ENCODE measurements at places on chromosomes 11 and 22.

DNA sequence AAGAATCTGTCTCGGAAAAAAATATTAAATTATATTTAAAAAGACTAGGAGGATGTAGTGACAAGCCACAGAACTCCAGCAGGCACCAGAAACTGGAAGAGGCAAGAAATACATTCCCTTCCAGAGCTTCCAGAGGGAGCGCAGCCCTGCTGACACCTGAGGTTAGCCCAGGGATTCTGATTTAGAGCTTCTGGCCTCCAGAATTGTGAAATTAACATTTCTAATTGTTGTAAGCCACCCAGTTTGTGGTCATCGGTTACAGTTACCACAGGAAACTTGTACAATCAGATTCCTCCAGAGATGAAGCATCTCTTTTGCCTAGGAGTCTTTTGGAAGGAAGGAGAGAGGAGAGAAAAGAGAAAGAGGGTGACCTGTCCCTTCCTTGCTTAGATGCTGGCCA lies 6.4 kb upstream of the UBASH3B start:
- no peaks in the 10 kb centered on the region for H3K36me3 ChIP-seq
- H3K27ac ChIP-seq = no peak overlapping the region
- H3K27me3 ChIP-seq = no peaks in the 10 kb centered on the region
- no peaks in the 10 kb centered on the region for H3K4me1 ChIP-seq

DNA sequence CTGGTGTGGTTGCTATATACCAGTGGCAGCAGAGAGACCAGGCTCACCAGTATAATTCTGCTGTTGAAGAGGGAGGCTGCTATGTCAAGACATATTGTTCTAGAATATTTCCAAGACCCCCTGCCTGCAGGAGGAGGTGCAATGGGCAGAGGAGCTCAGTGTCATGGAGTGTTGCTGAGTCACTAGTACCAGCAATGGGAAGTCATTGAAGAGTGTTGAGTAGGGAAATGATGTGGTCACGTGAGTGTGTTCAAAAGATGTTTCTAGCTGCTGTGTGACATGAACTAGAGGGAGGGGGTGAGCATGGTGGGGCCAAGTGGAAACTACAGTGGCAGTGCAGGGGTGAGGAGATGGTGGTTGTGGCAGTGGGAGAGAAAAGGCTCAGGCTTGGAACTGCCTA lies 76.3 kb upstream of the BIRC3 start:
- no peak overlapping the region for H3K4me3 ChIP-seq
- no peaks in the 10 kb centered on the region for H3K27me3 ChIP-seq
- H3K36me3 ChIP-seq = no peaks in the 10 kb centered on the region
- peaks cover 1% of the 10 kb centered on the region for H3K4me1 ChIP-seq
- no peak overlapping the region for H3K27ac ChIP-seq

- no peak overlapping the region for H3K4me3 ChIP-seq
- H3K27ac ChIP-seq = no peak overlapping the region
- H3K36me3 ChIP-seq = no peaks in the 10 kb centered on the region
- peaks cover 2% of the 10 kb centered on the region for H3K4me1 ChIP-seq
- DNase-seq = no peak
- H3K27me3 ChIP-seq = no peaks in the 10 kb centered on the region
Measured at GRCh38 chr11:131481303-131481702, 110.9 kb downstream of the NTM start.

DNA sequence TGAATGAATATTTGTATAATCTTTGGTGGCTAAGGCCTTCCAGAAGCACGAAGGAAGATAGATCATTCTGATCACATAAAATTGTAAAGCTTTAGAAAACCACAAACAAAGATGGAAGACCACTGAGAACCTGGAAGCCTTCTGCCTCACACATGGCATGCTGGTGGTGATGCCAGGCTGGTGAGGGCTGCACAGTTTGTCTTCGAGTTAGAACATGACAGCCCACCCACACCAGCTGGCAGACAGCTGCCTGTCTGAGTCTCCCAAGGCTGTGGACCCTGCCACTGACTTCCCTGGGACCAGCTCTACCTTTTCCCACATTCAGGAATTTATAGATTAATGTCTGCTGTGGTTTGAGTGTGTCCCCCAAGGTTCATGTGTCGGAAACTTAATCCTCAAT lies 48.8 kb upstream of the B3GAT1 start:
- no peaks in the 10 kb centered on the region for H3K4me1 ChIP-seq
- H3K27me3 ChIP-seq = no peaks in the 10 kb centered on the region
- no peak overlapping the region for H3K27ac ChIP-seq

GRCh38 chr11:89490981-89491690 lies at the start of gene NOX4:
NOX4 (minus strand) TSS chr11:89491375; CDS start chr11:89491246, 129 bp downstream.
- peak within 1 kb of the TSS; percentile 56 for H3K4me3 ChIP-seq
- no peaks in the 10 kb centered on the region for H3K27me3 ChIP-seq
- H3K4me1 ChIP-seq = peaks cover 3% of the 10 kb centered on the region
- H3K36me3 ChIP-seq = no peaks in the 10 kb centered on the region
- DNase-seq = no peak
- H3K27ac ChIP-seq = no peak within 1 kb of the TSS

DNA sequence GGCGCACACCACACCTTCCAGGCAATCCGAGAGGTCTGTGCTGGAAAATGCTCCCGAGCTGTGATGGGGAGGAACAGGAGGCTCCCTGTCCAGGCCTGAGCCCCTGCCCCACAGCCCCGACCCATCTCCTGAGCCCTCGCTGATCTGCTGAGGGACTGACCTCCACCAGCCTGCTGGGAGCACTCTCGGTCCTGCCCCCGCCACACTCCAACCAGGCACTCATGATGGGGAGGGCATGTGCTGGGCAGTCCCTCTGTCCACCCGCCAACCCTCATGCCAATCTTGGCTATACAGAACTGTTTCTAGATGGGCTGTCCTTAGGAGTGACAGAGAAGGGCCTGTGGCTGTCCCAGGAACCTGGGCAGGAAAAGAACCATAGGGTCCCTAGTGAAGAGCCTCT lies 70.8 kb downstream of the TRMU start:
- no peaks in the 10 kb centered on the region for H3K27me3 ChIP-seq
- H3K36me3 ChIP-seq = peaks cover under 1% of the 10 kb centered on the region
- DNase-seq = no peak
- H3K4me1 ChIP-seq = no peaks in the 10 kb centered on the region
- no peak overlapping the region for H3K4me3 ChIP-seq
- no peak overlapping the region for H3K27ac ChIP-seq

DNA sequence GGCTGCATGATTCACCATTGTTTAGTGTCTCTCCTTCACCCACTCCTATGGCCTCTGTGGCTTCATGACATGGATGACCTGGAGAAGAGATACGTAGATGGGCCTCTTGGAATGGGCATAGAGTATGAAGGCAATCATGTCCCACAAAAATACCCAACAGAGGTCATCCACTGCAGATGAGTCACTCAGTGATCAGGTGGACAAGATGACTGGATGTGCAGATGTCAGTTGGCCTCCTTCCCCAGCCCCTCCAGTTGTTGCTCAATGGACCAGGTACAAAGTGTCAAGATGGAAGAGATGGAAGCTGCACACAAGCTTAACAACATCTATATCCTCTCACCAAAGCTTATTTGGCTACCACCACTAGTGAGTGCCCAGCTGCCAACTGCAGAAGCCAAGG lies 41.0 kb upstream of the CLPB start:
- no peak for DNase-seq
- no peak overlapping the region for H3K27ac ChIP-seq
- no peaks in the 10 kb centered on the region for H3K27me3 ChIP-seq
- no peak overlapping the region for H3K4me3 ChIP-seq

DNA sequence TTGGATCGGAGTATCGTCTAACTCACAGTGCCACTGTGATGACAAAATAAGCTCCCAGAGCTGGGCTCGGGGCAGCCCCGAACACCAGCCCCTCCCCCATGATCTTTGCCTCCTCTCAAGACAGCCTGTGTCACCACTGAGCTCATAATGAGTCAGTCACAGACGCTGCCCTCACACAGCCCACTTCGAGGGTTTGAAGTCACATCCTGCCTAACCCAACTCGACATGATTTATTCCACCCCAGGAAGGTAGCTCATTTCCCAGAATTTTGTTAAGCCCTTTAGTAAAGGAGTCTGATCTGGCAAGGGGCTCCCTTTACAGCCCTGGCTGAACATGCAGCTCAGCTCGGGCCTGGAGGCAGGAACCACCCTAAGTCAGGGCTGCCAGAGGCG lies 22.8 kb downstream of the MYH9 start:
- DNase-seq = no peak
- no peaks in the 10 kb centered on the region for H3K36me3 ChIP-seq
- H3K27ac ChIP-seq = no peak overlapping the region
- H3K4me3 ChIP-seq = no peak overlapping the region
- H3K4me1 ChIP-seq = peaks cover 29% of the 10 kb centered on the region

DNA sequence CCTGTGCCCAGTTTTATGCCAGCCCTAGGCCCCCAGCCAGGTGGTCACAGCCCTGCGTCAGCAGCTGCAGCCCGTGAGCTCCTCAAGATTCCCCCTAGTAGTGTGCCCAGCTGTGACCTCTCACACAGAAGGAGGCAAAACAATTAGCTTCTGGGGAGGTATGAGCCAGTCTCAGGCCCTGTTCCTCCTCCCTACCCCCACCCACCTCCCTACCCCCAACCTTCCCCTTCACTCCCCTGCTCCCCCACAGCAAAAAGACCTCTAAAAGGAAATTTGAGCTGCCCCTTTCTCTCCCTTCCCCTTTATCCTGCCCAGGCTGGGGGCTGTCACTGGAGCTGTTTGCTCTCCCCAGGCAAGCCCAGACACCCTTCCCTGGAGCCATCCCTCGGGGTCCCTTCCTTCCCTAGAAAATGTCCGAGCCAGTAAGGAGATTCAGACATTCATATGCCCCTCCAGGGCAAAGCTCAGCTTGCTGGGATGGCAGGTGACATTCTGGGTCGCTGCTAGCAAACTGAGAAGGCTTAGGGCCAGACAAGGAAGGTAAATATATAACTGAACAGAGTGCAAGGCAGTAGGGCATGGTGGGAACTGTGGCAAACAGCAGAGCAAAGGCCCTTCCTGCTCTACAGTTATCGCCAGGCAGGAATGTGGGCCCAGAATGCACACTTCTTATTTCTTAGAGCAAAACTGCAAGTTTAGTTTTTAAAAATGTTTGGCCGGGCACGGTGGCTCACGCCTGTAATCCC lies 300.2 kb downstream of the MN1 start:
- no peak overlapping the region for H3K27ac ChIP-seq
- H3K4me1 ChIP-seq = no peaks in the 10 kb centered on the region
- DNase-seq = no peak
- no peak overlapping the region for H3K4me3 ChIP-seq
- H3K27me3 ChIP-seq = no peaks in the 10 kb centered on the region

DNA sequence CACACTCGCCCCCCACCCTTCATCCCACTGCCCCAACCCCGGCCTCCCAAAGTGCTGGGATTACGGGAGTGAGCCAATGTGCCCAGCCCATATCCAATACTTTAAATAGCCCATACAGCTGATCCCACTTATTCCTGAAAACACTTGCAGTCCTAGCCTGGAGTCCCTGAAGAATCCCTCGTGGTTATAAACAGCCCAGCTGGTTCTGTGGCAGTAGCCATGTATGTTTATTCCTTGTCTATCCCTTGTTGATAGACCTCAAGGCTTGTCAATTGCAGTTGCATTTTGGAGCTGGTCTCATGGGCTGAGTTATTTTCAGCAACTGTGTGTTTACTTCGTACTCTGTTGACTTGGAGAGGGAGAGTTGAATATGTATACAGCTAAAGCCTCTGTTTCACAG lies 21.5 kb upstream of the PAFAH1B2 start:
- H3K36me3 ChIP-seq = no peaks in the 10 kb centered on the region
- no peak overlapping the region for H3K4me3 ChIP-seq
- DNase-seq = no peak

DNA sequence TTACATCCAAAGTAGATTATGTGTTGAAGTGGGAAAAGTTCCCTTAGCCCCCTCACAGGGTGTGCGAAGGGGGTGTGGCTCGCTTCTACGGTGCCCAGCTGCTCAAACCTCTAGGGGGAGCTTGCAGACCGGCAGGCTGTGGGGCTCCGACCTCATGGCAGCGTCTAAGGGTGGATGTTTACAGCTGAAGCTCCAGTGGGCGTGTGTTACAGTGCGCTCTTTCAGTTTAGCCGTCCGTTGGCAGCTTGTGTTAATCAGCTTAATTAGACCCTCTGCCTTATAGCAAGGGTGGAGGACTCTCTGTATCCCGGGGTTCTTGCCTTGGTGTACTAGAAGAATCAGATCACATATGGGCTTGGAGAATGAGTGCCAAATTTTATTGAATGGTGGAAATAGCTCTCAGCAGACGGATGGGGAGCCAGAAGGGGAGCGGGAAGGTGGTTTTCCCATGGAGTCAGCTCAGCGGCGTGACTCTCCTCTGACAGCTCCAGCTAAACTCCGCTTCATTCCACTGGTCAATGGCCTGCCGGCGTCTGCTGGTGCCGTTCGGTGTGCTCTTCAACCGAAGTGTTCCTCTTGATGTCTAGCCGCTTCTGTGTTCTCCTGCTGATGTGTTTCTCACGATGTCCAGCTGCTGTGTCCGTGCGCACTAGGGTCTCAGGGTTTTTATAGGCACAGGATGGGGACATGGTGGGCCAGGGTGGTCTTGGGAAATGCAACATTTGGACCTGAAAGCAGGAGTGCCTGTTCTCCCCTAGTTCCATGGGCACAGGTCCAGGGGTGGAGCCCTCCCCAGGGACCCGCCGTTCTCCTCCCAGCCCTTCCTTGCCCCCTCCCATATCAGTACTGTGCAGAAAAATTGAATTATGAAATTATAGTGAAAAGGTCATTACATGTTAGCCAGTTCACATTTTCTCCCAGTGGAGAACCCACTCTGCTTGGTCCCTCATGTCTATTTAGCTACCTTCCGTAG lies 28.6 kb upstream of the OR10G7 start:
- H3K27me3 ChIP-seq = no peaks in the 10 kb centered on the region
- H3K27ac ChIP-seq = no peak overlapping the region
- DNase-seq = peak; percentile 37
- no peak overlapping the region for H3K4me3 ChIP-seq

DNA sequence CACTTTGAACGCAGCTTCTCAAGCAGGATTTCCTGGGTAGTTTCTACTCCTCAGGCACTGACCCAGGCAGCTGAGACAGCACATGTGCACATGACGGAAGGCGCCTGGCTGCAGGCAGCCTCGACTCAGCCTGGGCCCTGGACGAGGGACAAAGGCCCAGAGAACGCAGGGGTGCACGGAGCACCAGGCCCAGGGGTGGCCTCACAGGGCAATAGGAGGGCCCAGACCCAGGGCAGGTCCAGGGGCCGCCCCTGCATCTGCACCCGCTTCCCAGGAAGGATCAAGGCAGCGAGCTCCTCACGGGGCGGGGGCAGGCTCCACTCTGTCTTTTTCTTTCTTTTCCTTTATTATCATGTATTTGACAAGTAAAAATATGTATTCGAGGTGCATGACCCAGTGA lies 208.4 kb downstream of the BRD1 start:
- DNase-seq = no peak
- H3K36me3 ChIP-seq = no peaks in the 10 kb centered on the region
- H3K4me3 ChIP-seq = no peak overlapping the region

GRCh38 chr11:19849107-19849789 lies 136.6 kb downstream of the NAV2 start:
- H3K27me3 ChIP-seq = no peaks in the 10 kb centered on the region
- DNase-seq = no peak
- no peak overlapping the region for H3K4me3 ChIP-seq
- no peak overlapping the region for H3K27ac ChIP-seq
- H3K4me1 ChIP-seq = 0 out of 2 replicates have a peak, but pooled peaks cover 2% of the 10 kb centered on the region

All from iPS DF 6.9 (cell line).